ENCODE measurements at places on chromosomes 4 and X.

GRCh38 chr4:177322881-177323280, 13.2 kb downstream of the NEIL3 start:
- no peak for DNase-seq

DNA sequence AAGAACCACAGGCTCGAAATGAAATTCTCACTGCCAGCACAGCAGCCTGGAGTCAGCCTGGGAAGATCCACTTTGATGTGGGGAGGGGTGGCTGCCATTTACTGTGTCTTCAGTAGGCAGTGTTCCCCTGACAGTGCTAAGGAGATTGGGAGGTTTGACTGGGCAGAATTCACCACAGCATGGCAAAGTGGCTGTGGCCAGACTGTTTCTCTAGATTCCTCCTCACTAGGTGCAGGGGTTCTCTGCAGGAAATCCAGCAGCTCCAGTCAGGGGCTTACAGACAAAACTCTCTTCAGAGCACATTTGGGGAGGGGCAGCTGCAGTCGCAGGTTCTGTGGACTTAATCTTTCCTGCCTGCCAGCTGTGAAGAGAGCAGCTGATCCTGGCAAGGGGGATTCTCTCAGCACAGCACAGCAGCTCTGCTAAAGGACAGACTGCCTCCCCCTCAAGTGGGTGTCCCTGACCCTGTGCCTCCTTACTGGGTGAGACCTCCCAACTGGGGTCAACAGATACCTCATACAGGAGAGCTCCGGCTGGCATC, 1174.0 kb downstream of the RAPGEF2 start:
- DNase-seq, result no peak

DNA sequence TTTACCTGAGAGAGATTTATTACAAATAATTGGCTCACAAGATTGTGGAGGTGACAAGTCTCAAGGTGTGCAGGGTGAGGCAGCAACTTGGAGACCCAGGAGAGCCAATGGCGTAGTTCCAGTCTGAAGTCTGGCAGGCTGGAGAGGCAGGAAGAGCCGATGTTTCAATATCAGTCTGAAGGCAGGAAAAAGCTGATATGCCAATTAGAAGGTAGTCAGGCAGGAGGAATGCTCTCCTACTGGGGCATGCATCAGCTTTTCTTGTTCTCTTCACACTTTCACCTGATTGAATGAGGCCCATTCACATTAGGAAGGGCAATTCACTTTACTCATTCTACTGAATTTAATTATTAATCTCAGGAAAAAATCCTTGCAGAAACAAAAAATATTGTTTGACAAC, 1351.7 kb upstream of the ADGRL3 start:
- no peak for DNase-seq

DNA sequence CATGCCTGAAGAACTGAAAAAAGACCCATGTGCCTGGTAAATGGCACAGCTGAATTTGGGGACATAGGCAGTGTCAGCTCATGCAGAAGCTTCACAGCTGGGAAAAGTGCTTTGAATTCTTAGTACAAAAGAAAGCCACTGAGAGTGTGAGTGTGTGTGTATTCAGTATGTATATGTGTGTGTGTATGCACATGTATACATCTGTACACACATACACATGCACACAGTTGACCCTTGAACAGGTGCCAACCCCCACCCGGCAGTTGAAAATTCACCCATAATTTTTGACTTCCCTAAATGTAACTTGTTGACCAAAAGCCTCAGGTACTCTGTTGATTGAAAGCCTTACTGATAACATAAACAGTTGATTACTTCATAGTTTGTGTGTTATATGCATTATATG, 49.5 kb upstream of the ENPP6 start:
- DNase-seq, result no peak

DNA sequence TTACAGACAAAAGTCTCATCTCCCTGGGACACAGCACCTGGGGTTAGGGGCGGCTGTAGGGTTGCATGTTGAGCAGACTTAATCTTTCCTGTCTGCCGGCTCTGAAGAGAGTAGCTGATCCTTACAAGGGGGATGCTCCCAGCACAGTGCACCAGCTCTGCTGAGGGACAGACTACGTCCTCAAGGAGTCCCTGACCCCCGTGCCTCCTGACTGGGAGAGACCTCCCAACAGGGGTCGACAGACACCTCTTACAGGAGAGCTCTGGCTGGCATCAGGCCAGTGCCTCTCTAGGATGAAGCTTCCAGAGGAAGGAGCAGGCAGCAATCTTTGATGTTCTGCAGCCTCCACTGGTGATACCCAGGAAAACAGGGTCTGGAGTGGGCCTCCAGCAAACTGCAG, 506.0 kb upstream of the FMR1 start:
- DNase-seq, result no peak

GRCh38 chrX:131187206-131187605, 101.9 kb downstream of the IGSF1 start:
- no peak for DNase-seq

All from epithelial cell of esophagus (primary cell).